D341Med (cell line): ENCODE measurements at places on chromosomes 4 and X.

- DNase-seq = no peak
Measured at GRCh38 chr4:87047281-87047798, 112.5 kb downstream of the AFF1 start.

- DNase-seq = no peak
Measured at GRCh38 chr4:17787315-17787714, 5.9 kb upstream of the FAM184B start.

DNA sequence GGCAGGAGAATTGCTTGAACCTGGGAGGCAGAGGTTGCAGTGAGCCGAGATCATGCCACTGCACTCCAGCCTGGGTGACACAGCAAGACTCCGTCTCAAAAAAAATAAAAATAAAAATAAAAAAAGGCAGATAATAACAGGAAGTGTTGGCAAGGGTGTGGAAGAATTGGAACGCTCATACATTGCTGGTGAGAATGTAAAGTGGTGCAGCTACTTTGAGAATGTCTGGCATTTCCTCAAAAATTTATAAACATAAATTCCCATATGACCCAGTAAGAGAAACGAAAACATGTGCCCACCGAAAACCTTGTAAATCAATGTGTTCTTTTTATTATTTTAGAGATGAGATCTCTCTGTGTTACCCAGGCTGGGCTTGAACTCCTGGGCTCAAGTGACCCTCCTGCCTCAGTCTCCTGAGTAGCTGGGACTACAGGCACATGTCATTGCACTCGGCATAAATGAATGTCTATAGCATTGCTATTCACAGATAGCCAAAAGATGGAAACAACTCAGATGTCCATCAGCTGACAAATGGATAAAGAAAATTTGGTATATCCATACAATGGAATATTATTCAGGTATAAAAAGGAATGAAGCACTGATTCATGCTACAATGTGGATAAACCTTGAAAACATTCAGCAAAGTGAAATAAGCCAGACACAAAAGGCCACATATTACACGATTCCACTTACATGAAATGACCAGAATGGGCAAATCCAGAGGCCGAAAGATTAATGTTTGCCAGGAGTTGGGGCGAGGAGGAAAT, 63.7 kb upstream of the PLAC1 start:
- no peak for DNase-seq

- DNase-seq = no peak
Measured at GRCh38 chr4:177282284-177282835, 27.3 kb upstream of the NEIL3 start.

GRCh38 chrX:27307546-27307945, 155.6 kb downstream of the PPP4R3C start:
- DNase-seq = no peak
